ENCODE measurements at places on chromosomes 6 and 20. TPM values are rescaled to one million over a fixed set of nuclear protein-coding genes. Genes with fewer than 3 reads are reported as not detected.

The PGK2 gene
- total RNA-seq, result not detected

The FOXP4 gene
- total RNA-seq, result 38.7 TPM

The CDH26 gene
- total RNA-seq, result 2.3 TPM

The PDE7B gene
- 9.2 TPM for total RNA-seq

The SRMS gene
- 0.17 TPM for total RNA-seq

The HSF2 gene
- total RNA-seq, result 10.6 TPM

The BMP5 gene
- not detected for total RNA-seq

DNA sequence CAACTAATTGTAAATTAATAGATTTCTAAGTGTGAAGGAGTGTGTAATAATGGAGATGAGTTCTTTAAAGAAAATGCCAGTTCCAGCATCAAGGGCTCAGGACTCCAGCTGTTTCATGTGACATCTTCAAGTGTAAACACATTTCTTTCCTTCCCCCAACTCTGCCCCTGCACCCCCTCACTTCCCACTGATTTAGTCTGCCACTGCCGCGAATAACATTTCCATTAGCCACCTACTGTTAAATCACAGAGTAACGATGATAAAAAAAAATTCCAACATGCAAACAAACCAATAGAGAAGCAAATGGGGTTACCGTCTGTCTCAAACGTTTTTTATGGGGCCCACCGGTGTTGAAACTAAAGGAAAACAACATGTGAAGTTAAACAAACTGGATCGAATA lies 414.3 kb downstream of the SAMD5 start:
- no peak for DNase-seq

GRCh38 chr20:32999603-33000250 lies 4.5 kb downstream of the SUN5 start:
- DNase-seq, result peak; percentile 32

DNA sequence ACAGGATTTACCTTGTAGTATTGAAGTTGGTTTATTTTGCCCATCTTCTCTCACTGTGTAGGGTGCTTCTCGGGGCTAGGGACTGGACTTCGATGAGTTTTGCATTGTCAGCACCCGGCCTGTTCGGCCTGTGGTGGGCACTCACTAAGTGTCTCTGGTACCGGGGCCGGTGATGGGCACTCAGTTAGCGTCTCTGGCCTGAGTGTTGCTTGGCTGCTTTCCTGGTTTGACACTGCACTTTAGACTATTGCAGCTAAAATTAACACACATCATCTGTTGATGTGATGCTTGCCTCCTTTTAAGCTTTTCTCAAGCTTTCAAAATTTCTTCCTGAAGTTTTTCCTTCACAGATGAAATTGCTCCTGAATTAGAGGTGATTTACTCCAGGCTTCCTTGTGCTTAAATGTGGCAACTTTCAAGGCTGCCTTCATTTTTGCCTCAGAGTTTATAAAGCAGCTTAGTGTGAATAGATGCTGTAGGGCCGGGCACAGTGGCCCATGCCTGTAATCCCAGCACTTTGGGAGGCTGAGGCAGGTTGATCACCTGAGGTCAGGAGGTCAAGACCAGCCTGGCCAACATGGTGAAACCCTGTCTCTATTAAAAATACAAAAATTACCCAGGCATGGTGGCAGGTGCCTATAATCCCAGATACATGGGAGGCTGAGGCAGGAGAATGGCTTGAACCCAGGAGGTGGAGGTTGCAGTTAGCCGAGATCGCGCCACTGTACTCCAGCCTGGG lies 41.7 kb upstream of the TULP4 start:
- DNase-seq, result no peak

DNA sequence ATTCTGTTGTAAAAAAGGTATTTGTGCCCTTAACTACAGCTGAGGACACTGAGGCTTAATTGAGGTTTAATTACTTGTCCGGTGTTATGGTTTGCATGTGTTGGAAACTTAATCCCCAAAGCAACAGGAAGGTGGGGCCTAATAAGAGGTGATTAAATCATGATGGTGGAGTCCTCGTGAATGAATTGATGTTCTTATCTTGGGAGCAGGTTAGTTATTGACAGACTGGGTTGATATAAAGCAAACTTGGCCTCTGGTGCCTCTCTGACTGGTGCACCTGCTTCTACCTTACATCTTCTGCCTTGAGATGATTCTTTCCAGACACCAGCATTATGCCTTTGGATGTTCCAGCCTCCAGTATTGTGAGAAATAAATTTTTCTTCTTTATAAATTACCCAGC lies 306.5 kb upstream of the HS3ST5 start:
- DNase-seq, result no peak

DNA sequence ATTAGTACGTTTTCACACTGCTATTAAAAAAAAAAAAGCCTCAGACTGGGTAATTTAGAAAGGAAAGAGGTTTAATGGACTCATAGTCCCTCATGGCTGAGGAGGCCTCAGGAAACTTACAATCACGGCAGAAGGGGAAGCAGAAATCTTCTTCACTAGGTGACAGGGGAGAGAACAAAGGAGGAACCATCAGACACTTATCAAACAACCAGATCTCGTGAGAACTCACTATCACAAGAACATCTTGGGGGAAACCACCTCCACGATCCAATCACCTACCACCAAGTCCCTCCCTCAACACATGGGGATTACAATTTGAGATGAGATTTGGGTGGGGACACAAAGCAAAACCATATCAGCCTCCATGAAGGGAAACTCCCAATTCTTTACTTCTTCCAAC lies 85.2 kb upstream of the MAFB start:
- no peak for DNase-seq

DNA sequence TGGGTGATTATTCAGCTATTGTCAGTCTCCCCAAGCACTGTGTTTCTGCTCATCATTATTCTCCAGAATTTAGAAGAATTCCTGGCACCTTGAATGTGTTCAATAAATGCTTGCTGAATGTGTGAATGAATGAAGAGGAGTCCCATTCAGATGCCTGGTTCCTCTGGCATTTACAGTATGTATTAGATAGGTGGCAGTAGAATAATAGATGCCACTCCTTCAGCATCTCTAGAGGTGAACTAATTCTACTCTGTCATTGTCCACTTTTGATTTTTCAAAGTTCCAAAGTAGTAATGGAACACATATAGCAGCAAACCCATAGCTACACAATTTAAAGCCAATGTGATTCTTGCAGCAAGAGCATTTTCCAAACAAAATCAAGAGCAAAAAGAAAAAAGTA lies 118.9 kb upstream of the CEP162 start:
- DNase-seq, result no peak

GRCh38 chr6:61886608-61887259 lies 399.3 kb downstream of the KHDRBS2 start:
- peak; percentile 37 for DNase-seq

- DNase-seq, result no peak
Observed at GRCh38 chr20:17869295-17869994, 99.1 kb downstream of the SNX5 start.
